Astrocyte of the spinal cord (primary cell): ENCODE measurements at places on chromosomes 4 and X.

DNA sequence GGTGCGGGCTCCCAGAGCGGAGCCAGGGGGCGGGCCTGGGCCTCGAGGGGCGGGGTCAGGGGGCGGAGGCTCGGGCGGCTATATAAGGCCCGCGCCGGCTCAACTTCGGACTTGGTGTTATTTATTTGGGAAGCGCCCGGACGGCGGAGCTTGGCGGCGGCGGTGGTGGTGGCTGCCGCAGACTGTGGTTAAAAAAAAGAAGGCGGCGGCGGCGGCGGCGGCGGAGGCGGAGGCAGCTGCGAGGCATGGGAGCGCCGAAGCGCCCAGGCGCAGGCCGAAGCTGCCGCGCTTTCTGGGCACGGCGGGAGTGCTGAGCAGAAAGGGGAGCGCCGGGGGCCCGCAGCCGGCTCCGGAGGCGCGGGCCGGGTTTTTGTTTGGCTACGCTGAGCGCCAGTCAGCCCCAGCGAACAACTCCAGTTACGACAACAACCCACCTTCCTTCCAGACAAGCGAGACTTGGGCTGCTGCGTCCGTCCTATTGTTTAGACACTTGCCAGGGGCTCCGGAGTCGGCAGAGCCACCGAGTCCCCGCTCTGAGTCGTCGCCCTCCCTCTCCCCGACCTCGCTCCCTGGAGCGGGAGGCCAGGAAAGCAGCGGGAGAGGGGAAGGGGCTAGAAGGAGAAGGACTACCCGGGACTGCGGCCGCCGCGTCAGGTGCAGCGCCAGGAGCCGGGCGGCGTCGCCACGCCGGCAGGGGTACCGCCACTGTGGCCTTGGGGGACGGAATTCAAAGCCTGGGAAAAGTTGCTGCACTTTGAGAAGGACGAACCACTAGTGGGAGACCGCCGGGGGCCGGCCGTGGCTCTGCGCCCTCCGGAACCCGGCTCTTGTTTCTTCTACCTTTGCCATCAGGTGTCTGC lies at the start of gene SLIT2:
TSS of gene SLIT2 (plus strand) at position 110 of the 860 bp plus-strand sequence. CDS start 1,911 bp downstream, outside the sequence.
- DNase-seq: peak; percentile 85

DNA sequence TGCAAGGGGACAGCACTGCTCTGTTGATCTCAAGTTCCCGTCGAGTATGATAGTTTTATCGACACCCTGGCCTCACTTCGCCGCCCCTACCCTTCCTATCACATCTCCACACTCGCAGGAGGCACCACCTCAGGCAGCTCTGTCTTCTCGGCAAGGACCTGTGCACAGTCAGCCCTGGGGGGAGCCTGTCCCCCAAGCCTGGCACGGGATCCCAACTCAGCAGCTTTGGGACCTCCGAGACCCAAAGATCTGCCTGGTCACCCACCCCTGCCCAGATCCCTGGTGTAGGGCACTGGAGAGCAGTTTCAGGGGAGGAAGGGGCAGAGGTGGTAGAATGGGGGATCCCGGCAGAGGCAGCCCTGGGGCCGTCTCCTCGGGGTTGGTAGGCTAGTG lies 18.0 kb upstream of the UBA1 start:
- DNase-seq: no peak

- no peak for DNase-seq
These were observed 191.4 kb downstream of the GBA3 start for GRCh38 chr4:22884157-22884556.

- DNase-seq: no peak
These were observed 427 bp downstream of the ZNF182 start for GRCh38 chrX:48003367-48003757.

GRCh38 chrX:63657821-63658220 lies 127.2 kb downstream of the ARHGEF9 start:
- peak; percentile 76 for DNase-seq

- DNase-seq: no peak
These were observed 43.7 kb downstream of the MAGEA9 start for GRCh38 chrX:149825424-149825823.

- DNase-seq: no peak
These were observed 26.8 kb downstream of the KDR start for GRCh38 chr4:55098456-55099204.

GRCh38 chr4:185997296-185997695 lies 71.7 kb upstream of the TLR3 start:
- DNase-seq: no peak

DNA sequence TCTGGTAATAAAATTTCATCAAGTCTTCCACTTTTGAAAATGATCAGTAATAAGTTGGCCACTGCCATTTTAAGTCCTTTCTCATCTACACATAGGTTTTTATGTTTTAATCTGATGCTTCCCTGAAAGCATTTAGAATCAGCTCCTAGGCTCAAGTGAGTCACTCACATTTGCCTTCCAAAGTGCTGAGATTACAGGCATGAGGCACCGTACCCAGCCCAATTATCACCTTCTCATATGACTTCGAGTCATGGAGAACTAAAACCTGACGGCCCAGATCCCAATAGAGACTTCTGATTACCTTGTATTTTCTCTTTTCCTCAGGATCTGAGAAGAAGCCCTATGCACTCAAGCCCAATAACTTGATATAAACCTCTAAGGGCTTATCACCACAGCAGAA lies 140.8 kb downstream of the OPHN1 start:
- DNase-seq: peak; percentile 12

GRCh38 chr4:47643845-47644244 lies 158.8 kb downstream of the ATP10D start:
- no peak for DNase-seq

- no peak for DNase-seq
These were observed 15.5 kb downstream of the ZNF185 start for GRCh38 chrX:152913346-152913745.

DNA sequence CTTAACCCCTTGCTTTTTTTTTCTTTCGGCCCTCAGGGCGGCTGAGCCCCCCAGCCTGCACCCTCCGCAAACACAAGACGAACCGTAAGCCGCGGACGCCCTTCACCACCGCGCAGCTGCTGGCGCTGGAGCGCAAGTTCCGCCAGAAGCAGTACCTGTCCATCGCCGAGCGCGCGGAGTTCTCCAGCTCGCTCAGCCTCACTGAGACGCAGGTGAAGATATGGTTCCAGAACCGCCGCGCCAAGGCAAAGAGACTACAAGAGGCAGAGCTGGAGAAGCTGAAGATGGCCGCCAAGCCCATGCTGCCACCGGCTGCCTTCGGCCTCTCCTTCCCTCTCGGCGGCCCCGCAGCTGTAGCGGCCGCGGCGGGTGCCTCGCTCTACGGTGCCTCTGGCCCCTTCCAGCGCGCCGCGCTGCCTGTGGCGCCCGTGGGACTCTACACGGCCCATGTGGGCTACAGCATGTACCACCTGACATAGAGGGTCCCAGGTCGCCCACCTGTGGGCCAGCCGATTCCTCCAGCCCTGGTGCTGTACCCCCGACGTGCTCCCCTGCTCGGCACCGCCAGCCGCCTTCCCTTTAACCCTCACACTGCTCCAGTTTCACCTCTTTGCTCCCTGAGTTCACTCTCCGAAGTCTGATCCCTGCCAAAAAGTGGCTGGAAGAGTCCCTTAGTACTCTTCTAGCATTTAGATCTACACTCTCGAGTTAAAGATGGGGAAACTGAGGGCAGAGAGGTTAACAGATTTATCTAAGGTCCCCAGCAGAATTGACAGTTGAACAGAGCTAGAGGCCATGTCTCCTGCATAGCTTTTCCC lies 3.4 kb downstream of the MSX1 start:
- DNase-seq: peak; percentile 22

DNA sequence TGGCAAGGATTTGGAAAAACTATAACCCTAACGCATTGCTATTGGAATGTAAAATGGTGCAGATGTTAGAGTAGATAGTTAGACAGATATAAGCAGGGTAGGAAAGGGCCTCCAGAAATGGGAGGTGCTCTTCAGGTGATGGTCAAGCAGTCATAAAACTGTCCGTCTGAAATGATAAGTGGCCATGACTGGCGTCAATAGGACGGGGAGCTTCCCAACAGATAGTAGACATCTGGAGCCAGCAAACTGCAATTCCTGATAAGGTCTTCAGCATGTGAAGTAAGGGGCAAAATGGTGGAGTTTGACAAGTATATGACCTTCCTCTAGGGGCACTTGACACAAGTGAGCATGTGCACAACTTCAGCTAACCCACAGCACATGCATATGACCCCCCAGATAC lies 250.4 kb downstream of the MAGEB5 start:
- no peak for DNase-seq

- DNase-seq: peak; percentile 36
These were observed at the start of gene SORCS2 for GRCh38 chr4:7192252-7193029. Gene SORCS2 (plus strand): TSS chr4:7192538.
